ENCODE measurements at places on chromosomes 6 and 20.
A peak's percentile ranks its signal among the peaks of the same experiment; 100 is the strongest.

DNA sequence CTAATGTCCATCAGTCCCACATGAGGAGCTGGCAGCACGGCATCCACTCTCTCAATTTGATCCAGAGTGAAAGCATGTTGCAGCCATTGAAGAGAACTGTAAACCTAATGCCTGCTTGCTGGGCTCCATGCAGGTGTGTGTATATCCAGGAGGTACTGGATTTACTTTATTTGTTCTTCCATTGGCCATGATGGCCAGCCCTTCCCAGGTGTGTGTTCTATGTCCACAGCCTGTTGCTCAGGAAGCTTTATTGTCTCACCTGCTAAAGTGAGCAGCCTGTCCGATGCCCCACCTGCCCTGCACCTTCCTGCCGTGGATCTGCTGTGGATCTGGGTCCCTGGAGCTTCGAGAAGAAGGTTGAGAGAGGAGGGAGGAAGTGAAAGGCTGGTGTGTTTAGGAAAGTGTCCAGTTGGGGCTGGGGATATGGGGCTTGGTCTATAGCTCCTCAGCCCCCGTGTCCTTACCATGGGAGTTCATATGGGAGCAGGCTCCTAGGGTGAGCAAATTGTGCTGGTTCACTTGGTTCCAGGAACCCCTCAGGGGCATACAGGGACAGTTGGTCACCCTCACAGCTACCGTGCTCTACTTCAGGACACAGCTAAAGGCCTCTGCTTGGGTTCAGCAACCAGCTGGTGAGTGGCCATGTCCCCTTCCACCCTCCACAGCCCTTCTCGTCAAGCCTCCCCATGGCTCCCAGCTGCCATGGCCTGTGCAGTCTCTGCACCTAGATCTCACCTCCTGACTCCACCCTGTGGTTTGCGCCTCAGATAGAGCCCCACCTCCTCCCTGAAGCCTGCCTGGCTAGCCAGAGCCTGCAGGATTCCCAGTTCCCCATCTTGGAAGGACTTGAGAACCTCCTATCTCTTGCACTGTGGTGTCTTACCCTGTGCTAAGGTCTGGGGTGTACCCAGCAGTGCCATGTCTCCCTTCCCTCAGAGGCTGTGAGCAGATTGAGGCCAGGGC is 12.7 kb downstream of the TREML2 start:
- DNase-seq, result no peak

DNA sequence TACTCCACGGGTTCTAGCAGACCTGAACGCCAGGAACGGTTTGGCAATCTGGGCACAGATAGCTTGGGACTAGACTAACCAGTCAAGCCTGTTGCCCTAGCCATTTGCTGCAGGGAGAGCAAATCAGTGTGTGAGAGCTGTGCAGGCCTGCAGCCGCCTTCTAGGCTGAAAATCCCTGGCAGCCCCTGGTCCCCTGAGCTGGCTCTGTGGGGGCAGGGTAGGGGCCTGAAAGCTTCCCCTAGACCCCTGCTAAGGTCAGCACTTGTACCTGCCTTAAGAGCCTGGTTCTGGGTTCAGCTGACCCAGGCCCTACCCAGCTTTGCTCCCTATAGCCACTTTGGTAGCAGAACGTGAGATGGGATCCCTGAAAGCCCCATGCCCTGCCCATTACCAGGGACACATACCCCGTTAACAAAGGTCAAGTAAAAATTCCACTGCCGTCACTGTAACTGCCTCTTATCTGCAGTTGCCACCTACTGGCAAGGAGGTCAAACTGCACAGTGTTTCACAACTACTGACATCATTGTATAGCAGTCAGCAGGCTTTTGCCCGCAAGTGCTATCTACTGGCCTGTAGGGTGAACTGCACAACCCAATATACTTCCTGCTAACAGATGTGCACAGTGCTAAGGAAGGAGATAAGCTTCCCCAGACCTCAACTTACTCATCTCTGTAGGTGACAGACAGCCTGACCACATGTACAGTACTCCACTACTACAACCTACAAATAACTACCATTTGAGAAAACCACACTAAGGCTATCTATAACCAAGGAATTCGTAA is 95.1 kb upstream of the OLIG3 start:
- DNase-seq, result peak; percentile 20

- DNase-seq, result no peak
Measured at GRCh38 chr20:41234041-41234440, 83.5 kb downstream of the ZHX3 start.

GRCh38 chr20:2705931-2706645 is 13.5 kb downstream of the EBF4 start:
- no peak for DNase-seq

GRCh38 chr6:15417811-15418210 is 171.9 kb downstream of the JARID2 start:
- no peak for DNase-seq

- DNase-seq, result no peak
Measured at GRCh38 chr20:6420336-6420735, 297.5 kb upstream of the FERMT1 start.

- no peak for DNase-seq
Measured at GRCh38 chr6:165229216-165229615, 80.2 kb downstream of the C6orf118 start.

Data from activated T-helper 9 cell treated with anti-CD3 and anti-CD28 coated beads, Interleukin-2, amount 50 U/mL, for 16 hours (primary cell).